ENCODE measurements at places on chromosomes 5 and 9.

GRCh38 chr5:4627131-4627530, 513.0 kb upstream of the ADAMTS16 start:
- DNase-seq: no peak

GRCh38 chr5:58198330-58198729, 261.6 kb downstream of the PLK2 start:
- no peak for DNase-seq

- DNase-seq: no peak
These were observed 8.3 kb downstream of the FOXD1 start for GRCh38 chr5:73440262-73440661.

GRCh38 chr5:82338771-82339373, 60.7 kb upstream of the RPS23 start:
- DNase-seq: no peak

- DNase-seq: no peak
These were observed 65.6 kb downstream of the IL6ST start for GRCh38 chr5:55929020-55929799.

DNA sequence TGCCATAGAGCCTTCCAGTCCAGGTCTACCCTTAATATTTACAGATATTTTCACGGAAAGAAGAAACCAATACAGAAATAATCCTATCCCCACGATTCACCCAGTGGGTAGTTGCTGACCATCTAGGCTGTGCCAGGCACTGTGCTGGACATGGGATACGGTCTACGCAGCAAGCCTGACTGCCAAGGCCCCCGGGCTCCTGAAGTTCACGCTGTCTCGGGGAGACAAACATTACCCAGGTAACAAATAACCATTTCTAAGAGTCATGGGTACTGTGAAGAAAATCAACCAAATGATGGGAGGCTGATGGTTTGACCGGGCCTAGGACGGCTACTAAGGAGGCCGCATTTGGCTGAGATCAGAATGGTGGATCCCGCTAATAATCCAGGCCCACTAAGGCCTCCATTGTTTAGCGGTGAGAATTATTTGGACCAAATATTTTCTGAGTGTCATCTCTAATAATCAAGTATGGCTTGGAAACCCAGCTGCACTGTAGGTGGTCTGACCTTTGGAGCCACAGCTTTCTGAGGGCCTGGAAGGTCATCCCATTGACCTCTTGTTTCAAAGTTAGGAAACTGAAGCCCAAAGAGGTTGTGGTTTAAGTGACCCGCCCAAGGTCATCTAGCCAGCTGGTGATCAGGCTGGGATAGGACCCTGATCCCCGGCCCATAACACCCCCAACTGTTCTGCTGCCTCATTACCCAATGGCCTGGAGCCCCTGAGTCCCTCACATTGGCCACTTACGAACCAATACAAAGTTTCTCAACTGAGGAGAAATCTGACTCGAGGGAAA, 82.4 kb downstream of the AK8 start:
- no peak for DNase-seq

DNA sequence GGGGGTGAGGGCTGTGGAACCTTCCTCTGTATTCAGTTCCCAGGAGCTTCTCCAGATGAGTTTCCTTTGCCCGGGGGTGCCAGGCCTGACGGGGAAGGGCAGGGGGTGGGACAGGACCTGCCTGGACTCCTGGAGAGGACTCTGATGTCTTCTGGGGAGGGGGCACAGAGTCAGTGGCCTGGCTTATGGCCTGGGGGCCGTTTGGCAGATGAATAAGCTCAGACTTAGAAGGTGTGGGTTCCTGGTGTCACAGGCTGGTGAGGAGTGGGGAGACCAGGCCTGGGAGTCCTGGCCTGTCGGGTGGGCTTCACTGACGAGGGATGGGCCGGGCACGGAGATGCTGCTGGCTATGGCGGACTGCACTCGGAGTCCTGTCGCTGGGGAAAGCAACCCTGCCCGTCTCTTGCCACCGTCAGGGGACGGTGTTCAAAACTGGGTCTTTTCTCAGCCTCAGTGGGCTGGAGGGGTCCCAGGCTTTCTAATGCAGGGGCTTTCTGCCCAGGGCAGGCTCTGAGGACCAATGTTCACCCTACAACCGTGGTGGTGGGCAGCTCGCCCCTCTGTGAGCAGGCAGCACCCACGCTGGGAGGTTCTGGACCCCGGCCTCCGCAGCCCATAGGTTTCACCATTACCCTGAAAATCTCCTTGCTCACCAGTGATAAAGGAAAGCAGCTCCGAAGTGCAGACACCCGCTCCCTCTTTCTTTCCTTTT, 16.2 kb downstream of the COL5A1 start:
- DNase-seq: no peak

- no peak for DNase-seq
These were observed 158.3 kb downstream of the NR2F1-AS1 start for GRCh38 chr5:93422652-93423280.

GRCh38 chr5:73444499-73445438, 3.8 kb downstream of the FOXD1 start:
- DNase-seq: no peak

Measured in activated CD4-positive, alpha-beta T cell treated with anti-CD3 and anti-CD28 coated beads for 4 hours (primary cell).